Activated T-helper 2 cell treated with anti-CD3 and anti-CD28 coated beads, Interferon-gamma antibody, Interleukin-2, Interleukin-4, amounts not matched to agents 10 μg/mL and 5 μg/mL and 100 μg/mL, durations not matched to agents 14 hours and 24 hours and 36 hours (primary cell): ENCODE measurements at places on chromosomes 1 and 21.

- no peak for DNase-seq
Measured at GRCh38 chr21:40254540-40255465, 387.6 kb downstream of the PCP4 start.

- DNase-seq, result no peak
Measured at GRCh38 chr1:207034208-207034607, 1.7 kb upstream of the C1orf116 start.

GRCh38 chr1:182633657-182634281, 29.6 kb upstream of the RGS16 start:
- DNase-seq, result no peak

DNA sequence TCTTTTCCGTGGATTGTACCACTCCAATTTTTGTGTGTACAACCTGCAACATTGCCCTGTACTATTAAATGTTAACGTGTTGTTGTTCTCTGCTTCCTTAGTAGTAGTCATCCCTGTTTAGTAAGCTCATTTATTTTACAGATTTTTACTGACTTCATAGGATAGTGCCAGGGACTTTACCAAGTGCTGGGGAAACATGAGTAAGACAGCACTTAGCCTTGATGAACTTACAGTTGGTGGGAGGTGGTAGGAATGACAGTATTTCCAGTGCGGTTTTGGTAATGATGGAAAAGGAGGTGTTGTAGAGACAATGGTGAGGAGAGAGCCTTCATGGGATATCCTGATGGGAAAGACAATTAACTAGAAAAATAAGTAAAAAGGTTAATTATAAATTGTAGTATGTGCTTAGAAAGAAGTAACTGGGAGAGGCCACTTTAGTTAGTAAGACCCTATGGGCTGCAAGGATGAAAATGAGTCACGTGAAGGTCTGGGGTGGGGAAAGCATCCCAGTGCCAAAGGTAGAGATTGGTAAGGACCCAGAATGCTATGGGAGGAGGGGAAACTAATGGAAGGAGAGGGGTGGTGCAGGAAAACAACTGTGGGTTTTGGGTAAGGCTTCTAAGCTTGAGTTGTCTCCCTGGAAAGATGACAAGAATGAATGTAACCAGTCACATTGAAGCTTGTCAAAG, 1.7 kb downstream of the RLF start:
- no peak for DNase-seq
